ENCODE measurements at places on chromosomes 6 and 20.

GRCh38 chr6:32539839-32540238 lies 9.8 kb upstream of the HLA-DRB5 start:
- no peak for DNase-seq

GRCh38 chr20:16129411-16129810 lies 443.8 kb downstream of the KIF16B start:
- DNase-seq: no peak

DNA sequence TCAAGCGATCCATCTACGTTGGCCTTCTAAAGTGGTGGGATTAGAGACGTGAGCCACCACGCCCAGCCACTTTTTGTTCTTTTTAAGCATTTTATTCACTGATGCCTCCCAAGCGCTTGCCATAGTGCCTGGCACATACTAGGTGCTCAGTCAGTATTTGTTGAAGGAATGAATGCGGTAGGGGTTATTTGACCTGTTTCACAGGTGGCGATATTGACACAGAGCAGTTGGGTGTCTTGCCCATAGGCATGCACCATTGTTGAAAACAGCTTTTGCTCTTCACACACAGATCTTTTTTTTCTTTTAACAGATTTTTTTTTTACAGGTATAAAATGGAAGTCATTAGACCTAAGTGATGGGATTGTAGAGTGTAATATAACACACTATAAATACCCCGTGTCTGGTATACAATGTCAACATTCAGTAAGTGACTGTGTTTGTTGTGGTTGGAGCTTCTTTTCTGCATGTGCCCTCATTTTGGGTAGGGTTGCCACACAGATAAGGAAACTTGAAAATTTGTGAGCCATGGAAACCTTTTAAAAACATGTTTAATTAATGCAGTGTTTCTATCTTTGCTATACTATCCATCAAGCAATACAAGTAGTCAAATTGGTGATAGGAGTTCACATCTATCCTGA lies 24.8 kb downstream of the RREB1 start:
- no peak for DNase-seq

GRCh38 chr6:167737205-167737830 lies 89.4 kb upstream of the AFDN start:
- no peak for DNase-seq

DNA sequence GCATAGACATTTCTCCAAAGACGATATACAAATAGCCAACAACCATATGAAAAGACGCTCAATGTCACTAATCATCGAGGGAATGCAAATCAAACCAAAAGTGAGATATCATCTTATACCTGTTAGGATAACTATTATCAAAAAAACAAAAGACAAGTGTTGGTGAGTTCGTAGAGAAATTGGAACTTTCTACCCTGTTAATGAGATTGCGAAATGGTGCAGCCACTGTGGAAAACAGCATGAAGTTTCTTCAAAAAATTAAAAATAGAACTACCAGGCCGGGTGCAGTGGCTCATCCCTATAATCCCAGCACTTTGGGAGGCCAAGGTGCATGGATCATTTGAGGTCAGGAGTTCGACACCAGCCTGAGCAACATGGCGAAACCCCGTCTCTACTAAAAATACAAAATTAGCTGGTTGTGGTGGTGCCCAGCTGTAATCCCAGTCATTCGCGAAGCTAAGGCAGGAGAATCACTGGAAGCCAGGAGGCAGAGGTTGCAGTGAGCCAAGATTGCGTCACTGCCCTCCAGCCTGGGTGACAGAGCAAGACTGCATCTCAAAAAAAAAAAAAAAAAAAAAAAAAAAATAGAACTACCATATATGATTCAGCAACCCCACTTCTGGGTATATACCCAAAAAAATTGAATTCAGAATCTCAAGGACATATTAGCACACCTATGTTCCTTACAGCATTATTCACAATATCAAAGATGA lies 170.0 kb upstream of the ZNF184 start:
- no peak for DNase-seq

DNA sequence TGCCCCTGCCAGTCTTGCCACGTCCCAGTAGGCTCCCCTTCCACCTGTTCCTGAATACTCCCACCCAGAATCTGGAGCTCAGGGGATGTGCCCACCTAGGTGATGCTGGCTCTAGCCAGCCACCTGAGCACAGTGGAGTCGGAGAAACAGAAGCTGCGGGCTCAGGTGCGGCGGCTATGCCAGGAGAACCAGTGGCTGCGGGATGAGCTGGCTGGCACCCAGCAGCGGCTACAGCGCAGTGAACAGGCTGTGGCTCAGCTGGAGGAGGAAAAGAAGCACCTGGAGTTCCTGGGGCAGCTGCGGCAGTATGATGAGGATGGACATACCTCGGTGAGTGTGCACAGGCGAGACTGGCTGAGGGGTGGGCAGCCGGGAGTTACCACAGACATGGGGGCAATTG lies 3.4 kb downstream of the KLC4 start:
- no peak for DNase-seq

DNA sequence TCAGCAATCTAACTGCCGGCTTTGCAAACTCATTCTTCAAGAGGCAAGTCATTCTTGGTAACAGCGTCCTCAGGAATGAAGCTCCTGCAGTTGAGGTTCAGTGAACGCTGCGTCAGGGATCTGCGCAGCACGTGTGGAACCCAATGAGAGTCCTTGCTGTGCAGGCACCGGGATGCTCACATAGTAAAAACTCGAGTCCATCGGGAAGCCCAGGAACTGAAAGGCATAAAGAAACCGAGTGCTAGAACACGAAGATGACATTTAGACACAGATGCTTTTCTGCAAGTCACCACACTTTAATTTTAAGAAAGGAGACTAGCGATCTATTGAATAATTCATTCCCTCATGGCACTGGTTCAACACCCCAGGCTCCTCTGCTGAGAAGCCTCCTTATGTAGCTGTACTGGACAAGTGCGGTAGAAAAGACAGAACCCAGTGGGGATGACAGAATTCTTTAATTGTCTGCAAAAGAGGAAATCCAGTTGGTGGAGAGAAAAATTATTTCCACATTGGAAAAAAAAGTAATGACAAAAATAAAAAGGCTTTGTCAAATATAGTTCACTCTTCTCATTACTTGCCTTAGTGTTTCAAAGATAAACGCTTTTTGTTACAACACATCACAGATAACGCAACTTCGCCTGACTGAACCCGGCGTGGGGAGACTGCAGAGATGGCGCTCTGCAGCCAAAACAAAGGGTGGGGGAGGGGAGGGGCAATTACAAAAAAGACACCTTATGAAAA lies 1.9 kb upstream of the AFDN start:
- DNase-seq: no peak

DNA sequence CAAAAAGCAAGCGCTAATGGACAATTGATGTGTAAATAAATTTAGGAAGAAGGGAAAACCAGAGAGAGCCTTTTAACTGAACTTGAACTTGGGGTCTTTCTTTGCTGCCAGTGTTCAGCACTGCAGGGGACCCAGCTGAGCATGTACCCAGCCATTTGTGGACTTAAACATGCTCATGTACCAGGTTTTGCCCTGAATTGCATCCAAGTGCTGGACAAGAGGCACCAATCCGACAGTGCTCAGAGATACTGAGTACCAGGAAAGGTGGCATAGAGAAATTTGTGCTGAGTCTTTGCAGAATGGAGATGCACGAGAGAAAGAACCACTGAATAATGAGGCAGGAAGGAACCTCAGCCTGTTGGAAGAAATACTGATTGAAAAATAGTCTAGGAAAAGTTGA lies 16.0 kb downstream of the AKAP12 start:
- no peak for DNase-seq

- no peak for DNase-seq
Measured at GRCh38 chr20:48841196-48841874, 13.5 kb upstream of the PREX1 start.

DNA sequence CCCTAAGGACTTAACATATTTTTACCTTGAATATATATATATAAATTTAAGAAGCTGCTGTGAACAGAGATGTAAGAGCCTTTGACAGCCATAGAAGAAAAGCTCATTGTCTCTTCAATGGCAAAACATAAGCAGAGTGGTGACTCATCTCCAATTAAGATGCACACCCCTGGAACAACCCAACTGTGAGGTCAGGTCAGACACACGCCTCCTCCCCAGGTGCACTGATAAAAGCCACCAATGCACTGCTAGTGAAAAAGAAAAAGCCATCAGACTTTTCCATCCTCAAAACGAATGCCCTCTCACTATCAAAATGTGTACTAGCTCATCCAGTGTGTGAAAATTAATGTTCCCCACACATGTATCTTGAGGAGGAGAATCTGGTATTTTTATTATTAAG lies 100.1 kb downstream of the SMLR1 start:
- DNase-seq: no peak

DNA sequence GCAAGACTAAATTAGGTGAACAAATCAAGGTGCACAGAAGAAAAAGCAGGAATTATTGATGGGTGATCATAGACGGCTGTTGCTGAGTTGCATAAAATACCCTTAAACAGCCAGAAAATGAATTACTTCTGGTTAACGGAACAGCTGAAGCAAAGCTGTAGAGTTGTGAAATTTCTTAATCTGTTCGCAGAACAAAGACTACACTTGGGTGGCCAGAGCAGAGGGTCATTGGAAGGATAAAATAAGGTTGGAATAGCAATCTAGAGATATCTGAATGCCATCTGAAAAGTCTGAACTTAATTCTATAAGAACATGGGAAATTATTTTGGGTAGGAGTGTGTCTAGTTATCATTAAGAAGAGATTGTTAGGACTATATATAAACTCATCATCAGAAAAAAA lies 339.1 kb upstream of the RSPO3 start:
- DNase-seq: no peak

GRCh38 chr6:148559848-148560433 lies 186.9 kb upstream of the UST start:
- DNase-seq: peak; percentile 45

DNA sequence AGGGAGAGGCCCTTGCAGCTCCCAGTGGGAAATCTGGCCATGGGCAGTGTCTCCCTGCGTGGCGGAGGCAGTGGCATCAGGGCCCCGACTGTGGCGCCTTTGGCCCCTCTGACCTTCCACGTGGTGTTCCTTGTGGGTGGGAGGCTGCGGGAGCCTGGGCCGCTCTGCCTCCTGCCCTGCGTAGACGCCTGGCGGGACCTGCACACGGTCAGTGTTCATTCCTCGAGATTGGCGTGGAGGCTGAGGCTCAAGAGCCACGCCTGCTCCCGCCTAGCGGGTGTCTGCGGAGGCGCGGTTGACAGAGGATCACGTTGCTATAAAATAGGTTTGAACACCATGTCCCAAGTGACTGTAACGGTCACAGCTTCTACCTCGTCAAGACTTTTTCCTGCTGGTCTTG lies 14.0 kb downstream of the COL9A3 start:
- no peak for DNase-seq

DNA sequence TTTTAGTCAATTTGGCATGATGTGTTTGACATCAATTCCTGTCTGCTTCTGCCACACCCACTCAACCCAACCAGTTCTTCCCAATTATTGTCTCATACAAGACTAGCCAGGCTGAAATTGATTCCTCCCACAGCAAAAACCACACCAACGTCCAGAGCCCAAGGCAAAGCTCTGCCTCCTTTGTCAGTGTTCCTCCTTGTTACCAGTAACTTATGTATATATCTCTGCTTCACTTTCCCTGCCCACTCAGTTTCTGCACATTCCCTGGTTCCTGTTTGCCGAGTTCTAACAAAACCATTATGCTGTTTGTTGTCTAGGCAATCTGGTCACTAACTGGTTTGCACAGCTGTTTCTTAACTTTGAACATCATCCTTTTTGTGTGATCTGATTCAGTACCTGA lies 547.9 kb upstream of the PTCHD4 start:
- DNase-seq: no peak

DNA sequence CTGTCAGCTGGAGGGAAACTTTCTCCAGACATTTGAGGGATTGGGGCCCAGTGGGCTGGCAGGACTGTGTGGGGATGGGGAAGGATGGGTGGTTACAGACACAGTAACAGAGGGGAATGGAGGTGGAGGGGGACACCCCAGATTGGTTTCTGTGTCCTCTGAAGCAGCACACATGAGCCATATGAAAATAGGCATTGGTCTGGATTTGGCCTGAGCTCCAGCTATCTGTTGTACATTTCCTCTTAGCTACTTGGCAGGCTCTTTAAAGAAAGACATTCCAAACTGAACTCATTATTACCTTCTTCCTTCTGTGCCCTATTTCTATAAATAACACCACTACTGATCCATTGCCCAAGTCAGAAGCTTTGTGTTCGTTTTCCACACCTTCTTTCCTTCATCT lies 72.0 kb upstream of the PRL start:
- DNase-seq: no peak

GRCh38 chr6:163634211-163635171 lies 220.0 kb downstream of the QKI start:
- no peak for DNase-seq

- DNase-seq: no peak
Measured at GRCh38 chr20:12252793-12253192, 335.1 kb downstream of the BTBD3 start.

- no peak for DNase-seq
Measured at GRCh38 chr6:139597087-139597763, 222.8 kb upstream of the CITED2 start.

- no peak for DNase-seq
Measured at GRCh38 chr6:150176152-150176551, 33.3 kb downstream of the PPP1R14C start.

DNA sequence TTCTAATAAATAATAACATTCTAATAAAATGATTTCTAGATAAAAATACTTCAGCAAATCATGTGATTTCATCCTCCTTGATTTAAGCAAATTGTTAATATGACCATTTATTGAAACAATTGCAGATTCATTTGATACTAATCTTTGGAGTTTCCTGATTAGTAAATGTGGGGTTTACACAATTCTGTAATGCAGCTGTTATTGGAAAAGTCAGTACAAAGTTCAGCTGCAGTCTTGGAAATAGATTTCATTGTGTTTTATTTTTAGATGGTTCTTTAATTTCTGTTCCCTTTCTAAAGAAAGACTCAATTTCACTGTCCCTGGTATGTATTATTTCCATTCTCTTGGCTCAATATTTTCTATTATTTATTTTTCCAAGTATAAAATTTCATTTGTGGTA lies 342.0 kb downstream of the TBC1D32 start:
- DNase-seq: no peak

DNA sequence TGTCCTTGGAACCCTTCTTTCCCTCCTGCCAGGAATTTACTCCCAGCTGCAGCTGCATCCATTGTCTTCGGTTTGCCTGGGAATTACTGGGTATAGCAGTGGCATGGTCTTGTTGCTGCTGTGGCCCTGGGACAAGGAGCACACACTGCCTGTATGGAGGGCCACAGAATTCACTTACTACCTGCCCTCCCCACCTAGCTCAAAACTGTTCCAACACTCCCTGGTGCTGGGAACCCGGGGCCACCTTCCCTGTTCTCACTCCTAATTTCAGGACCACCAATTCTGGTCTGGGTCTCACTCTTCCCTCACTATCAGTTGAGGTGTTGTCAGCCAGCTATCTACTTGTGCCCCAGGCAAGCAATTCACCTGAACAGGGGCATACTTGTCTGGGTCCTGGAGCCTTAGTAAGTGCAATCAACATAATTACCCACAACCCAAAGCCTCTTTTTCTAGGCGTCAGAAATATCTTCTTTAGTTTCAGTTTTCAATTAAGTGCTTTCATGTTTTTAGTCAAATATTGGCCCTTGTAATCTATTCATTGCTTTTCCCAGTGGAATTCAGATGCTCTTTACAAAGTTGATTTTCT lies 47.2 kb downstream of the METTL24 start:
- DNase-seq: no peak
